Activated T-helper 17 cell treated with anti-CD3 and anti-CD28 coated beads, Interleukin-2, amount 50 U/mL, for 72 hours (primary cell): ENCODE measurements at places on chromosomes 5 and 9. TPM values are rescaled to one million over a fixed set of nuclear protein-coding genes. Genes with fewer than 3 reads are reported as not detected.

Gene MAPKAP1
- total RNA-seq: 66.5 TPM

Gene NR4A3
- total RNA-seq: 42.0 TPM

Gene PHF24
- not detected for total RNA-seq

Gene SYK
- 0.16 TPM for total RNA-seq
